Activated T-helper 1 cell treated with anti-CD3 and anti-CD28 coated beads, Interleukin-12 subunit alpha, Interleukin-12 subunit beta, Interleukin-2, Interleukin-4 antibody, amounts not matched to agents 30 ng/mL and 10 ng/mL and 1 ng/mL, durations not matched to agents 14 hours and 24 hours and 36 hours (primary cell): ENCODE measurements at places on chromosomes 1 and 21.

- DNase-seq, result no peak
Observed at GRCh38 chr1:110047463-110047862, 13.0 kb downstream of the STRIP1 start.

GRCh38 chr1:175318633-175319032 lies 126.1 kb upstream of the KIAA0040 start:
- DNase-seq, result no peak

DNA sequence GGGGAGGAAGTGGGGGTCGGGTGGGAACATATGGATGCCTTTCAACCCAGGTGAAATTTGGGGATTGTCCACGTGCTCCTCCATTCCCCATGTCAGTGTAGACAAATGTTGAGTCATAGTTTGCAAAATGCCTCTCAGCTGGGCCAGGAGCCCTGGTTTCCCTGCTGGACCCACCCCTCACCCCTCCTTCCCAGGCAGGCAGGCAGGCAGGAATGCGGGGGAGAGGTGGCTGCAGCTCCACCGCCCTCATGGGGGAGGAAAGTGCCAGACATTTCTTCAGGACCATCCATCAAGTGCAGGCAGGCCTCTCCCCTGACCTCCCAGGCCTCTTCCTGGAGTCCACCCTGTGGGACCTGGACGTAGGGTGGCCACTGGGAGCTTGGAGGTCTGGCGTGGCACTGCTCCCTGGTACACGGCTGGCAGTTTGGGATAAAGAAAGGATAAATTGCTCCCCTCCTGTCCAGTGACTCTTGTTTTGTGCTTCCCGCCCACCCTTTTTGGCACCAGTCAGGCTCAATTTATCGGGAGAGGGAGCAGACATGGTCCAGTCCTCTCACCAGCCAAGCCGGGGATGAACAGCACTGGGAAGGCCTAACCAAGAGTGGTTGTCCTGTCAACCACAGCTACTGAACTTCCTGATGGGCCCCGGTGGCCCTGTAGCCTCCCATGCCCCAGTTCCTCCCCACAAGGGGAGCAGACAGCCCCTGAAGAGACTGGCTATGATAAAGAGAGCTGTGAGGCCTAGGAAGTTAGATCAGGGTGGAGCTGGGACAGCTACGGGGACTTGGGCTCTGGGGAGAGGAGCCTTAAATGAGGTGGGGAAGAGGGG lies 18.9 kb downstream of the NPR1 start:
- DNase-seq, result no peak

- no peak for DNase-seq
Observed at GRCh38 chr1:107195476-107195875, 54.6 kb downstream of the NTNG1 start.

DNA sequence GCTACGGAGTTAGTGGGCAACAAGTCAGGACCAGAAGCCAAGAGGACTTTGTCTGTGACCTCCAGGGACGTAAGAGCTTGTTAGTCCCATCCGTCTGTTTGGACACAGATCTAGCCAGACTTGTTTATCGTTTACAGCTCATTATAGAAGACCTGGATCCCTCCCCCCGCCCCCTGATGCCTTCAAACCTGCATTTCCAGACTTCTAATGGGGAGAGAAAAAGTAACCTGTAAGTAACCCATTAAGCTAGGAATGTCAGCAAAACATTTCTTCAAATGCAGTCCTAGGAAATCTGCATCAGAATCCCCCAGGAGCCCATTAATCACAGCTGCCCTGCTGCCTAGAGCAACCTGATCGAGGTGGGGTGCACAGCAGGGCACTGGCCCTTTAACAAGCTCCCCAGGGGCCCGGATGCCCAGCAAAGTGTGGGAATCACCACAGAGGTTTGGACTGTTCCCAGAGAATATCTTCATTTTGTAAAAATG lies 1.4 kb upstream of the MAD2L2 start:
- no peak for DNase-seq

GRCh38 chr1:72567521-72567920 lies 285.2 kb upstream of the NEGR1 start:
- no peak for DNase-seq

GRCh38 chr1:32220746-32221580 lies 1.2 kb downstream of the TMEM234 start:
- no peak for DNase-seq

DNA sequence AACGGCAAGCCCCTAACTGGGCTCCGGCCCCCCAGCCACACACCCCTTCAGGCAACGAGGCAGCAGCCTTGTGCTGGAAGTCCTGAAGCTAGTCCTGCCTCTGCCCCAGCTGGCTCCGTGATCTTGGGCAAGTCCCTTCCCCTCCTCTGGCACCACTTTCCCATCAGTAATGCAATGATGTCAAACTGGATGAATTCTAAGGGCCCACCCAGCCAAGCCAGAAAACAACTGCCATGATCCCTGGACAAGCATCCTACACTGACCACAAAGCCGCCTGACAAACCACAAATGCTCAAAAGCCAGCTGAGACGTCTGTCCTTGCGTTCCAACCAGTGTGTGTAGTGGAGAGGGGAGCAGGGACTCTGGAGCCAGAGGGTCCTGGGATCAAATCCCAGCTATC lies 26.8 kb downstream of the IFFO2 start:
- no peak for DNase-seq

GRCh38 chr1:72606216-72606810 lies 324.0 kb upstream of the NEGR1 start:
- DNase-seq, result no peak

DNA sequence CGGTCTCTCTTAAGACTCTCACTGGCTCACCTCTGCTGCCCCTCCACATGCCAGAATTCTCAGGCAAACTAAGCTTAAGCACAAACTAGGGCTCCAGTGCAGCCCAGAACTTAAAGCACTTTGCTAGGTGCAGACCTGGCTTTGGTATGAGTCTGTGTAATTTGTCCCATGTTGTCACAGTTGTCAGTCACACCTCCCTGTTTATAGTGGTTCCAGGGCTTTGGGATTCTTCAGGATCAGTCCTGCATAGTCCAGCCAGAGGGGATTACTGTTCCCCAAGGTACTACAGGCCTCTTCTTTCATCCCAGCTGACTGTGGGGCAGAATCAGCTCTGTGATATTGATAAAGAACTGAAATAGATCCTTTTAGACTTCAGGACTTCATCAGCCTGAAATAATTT lies 105.0 kb upstream of the UBE2U start:
- DNase-seq, result no peak

DNA sequence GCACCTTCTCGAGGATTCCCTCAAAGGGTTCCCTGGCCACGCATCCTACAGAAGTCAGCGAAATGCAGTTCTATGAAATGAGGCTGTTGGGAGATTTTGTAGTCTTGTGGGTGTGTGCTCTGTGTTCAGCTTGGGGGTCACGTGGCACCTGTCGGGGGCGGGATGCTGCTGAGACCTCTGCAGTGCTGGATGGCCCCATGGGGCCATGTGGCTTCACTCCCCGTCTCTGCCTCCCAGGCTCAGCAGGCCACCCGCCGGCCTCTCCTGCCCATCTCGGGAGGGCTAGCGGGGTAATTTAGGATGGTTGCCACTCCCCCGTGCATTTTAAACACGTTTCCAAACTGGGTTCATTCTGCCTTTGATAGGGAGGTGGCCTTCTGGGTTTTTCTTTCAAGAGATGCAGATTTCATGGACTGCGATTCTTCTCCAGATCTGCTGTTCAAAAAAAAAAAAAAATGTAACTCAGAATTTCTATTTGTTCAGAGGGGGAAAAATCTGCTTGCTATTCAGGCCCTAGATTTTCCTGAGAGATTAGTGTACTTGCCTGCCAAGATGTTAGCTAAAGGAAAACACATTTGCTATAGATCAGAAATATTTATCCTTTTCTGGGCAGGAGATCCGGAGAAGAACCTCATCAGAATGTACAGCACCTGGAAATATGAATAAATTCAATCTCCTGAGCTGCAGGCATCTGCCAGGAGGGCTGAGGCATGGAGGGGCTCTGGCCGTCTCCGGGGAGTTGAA lies 277.2 kb upstream of the VAMP3 start:
- no peak for DNase-seq

- DNase-seq, result no peak
Observed at GRCh38 chr1:174222166-174222949, 63.0 kb downstream of the RABGAP1L start.

- no peak for DNase-seq
Observed at GRCh38 chr1:221449801-221450470, 292.0 kb downstream of the DUSP10 start.

DNA sequence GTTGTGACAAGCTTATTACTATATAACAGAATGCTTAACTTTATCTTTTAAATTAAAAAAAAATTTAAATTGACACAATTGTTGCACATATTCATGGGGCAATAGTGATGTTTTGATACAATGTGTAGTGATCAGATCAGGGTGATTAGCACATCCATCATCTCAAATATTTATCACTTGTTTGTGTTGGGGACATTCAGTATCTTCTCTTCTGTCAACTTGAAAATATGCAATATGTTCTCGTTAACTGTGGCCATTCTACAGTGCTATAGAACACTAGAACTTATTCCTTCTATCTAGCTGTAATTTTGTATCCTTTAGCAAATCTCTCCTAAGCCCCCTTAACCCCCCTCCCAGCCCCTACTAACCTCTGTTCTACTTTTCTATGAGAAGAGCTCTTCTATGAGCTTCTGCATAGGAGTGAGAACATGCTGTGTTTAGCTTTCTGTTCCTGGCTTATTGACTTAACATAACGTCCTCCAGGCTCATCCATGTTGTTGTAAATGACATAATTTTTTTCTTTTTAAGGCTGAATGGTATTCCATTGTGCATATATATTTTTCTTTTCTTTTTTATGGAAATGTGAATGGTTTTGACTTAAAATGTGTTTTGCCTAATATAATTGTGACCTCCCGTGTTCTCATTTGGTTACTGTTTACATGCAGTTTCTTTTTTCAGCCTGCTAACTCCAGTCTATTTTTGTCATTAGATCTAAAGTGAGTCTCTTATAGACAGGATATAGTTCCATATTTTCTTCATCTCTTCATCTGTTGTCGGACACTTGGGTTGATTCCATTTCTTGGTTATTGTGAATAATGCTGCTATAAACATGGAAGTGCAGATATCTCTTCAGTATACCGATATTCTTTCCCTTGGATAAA lies 23.8 kb downstream of the CEP350 start:
- no peak for DNase-seq

DNA sequence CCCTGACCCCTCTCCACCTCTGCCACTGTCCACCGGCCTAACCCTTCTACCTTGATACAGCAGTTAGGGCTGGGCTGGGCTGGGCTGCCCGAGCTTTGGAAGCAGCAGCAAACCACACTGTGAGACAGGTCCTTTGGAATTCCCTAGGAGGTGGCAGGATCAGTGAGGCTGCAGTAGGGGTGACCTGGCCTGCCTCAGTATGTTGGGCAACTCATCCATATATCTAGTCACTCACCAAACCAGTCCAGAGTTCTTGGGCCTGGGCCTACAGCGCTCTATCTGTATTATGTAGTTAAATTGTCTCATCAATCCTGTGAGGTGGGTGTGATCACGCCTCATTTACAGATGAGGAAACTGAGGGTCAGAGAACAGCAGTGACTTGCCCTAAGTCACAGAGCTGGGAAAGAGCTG lies 13.3 kb upstream of the SYNC start:
- DNase-seq, result no peak

GRCh38 chr1:117128323-117129079 lies 7.0 kb upstream of the TRIM45 start:
- no peak for DNase-seq

- DNase-seq, result no peak
Observed at GRCh38 chr1:157829210-157829609, 9.3 kb upstream of the FCRL1 start.

GRCh38 chr1:224223819-224224714 lies 41.0 kb downstream of the DEGS1 start:
- no peak for DNase-seq

DNA sequence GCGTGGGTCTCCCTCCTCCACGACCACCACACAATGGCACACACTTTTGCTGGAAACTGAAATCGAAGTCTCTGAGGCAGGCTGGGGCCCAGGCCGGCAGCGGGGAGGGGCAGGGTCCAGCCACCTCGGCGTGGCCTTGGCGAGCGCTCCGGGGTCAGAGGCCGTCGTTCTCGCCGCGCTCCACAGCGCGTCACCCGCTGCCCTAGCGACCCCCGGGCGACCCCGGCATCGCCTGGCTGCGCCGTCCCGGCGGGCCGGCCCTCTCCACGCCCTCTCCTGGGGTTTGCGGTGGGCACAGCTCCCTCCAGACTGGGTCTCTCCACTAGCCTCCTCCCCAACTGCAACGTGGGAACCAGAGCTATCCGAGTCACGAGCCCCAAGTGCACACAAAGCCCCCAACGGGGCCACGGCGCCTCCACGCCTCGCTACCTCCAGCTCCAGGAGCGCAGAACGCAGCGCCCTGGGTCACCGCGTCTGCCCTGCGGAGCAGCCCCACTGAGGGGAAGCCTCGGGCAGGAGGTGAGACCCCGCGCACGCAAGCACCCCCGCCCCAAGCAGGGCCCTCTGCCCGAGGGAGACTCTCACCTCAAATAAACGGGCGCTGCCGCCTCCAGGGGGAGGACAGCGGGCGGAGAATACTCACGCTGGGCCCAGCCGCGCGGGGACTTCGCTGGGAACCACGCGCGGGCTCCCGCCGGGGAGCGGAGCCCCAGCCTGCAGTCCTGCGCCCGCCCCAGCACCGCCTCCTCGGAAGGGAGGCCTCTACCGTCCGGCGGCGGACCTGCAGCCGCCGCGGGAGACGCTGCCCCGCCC lies 134.0 kb upstream of the BARHL2 start:
- peak; percentile 67 for DNase-seq

GRCh38 chr1:169594391-169594790 lies 8.1 kb upstream of the F5 start:
- DNase-seq, result no peak

GRCh38 chr1:47411436-47411835 lies 4.6 kb upstream of the FOXE3 start:
- no peak for DNase-seq

DNA sequence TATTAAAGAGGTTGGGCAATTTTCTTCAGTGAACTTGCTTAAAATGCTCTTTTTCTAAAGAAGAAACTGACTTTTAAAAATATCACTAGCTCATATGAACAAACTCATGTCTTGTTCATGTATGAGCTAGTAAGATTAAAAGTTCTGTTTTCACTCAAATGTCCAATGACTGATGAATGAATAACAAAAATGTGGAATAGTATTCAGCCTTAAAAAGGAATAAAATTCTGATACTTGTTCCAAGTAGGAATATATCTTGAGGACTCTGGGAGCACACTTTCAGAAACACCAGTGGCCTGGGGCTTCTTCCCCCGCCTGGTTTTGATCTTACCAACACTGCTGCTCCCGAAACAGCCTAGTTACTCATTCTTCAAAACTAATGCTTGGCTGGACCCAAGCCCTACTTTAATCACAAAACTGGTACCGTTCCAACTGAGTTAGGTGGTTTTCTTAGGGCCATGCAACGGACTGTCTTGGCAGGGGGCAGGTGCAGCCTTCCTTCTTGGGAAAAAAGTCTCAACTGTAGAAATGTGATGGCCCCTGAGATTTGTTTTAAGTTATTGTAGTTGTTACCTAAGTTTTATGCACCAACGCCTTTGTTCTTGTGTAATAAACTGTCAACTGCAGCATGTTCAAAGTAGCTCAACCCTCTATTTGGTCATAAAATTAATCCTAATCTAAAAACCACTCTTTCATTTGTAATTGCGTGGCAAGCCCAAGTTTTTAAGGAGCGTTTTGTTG lies 116.0 kb downstream of the ETS2 start:
- DNase-seq, result no peak
